ENCODE measurements at places on chromosomes 5 and 9.

DNA sequence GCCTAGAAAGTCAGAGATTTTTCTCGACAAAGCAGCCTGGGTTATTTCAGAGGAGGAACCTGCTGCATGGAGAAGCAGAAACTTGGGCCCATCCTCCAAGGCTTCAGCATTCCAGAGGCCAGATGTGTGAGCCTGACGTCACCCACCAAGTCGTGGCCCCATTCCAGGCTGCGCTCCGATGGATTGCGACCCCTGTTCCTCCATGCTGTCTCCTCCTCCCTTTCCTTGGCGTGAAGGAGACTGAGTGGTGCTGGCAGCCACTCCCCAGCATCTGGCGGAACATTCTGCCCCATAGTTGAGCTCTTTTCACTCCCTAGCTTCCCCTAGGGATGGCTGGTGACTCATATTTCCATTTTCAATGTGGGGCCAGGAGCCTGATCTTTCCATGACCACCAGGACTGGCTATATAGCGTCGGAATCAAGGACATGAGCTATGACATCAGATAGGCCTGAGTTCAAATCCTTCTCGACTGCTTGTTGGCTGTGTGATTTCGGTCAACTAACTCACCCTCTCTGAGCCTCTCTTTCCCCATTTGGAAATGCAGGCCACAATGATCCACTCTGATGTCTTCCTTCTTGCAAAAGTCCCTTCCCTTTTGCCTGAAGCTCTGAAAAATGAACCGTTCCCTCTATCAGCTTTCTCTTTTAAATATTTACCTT is 24.5 kb upstream of the DUSP1 start:
- H3K27ac ChIP-seq = no peak overlapping the region
- H3K27me3 ChIP-seq = no peaks in the 10 kb centered on the region
- H3K4me3 ChIP-seq = no peak overlapping the region
- no peaks in the 10 kb centered on the region for H3K36me3 ChIP-seq
- H3K4me1 ChIP-seq = peaks cover 20% of the 10 kb centered on the region

GRCh38 chr9:21967169-21967568 is 27.0 kb downstream of the CDKN2A start:
- H3K27ac ChIP-seq = no peak overlapping the region
- H3K27me3 ChIP-seq = no peaks in the 10 kb centered on the region
- H3K36me3 ChIP-seq = peaks cover 48% of the 10 kb centered on the region
- no peak overlapping the region for H3K4me3 ChIP-seq

DNA sequence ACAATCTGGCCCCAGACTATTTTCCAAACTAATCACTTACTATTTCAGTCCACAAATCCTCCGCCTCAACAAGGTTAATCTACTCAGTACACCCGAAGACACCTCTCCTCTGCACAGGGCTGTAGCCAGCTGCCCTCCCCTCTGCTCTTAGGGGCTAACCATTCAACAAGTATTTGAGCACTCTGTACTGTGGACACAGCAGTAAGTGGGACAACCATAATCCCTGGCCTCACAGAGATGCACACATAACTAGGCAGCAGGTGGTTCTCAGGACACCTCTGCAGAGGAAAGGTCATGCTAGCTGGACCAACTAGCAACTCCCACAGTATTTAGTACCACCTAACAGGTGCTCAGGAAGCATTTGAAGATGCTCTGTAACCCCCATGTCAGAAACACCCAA is 5.5 kb downstream of the CAMSAP1 start:
- peaks cover 15% of the 10 kb centered on the region for H3K36me3 ChIP-seq
- no peak overlapping the region for H3K27ac ChIP-seq
- no peak for DNase-seq
- H3K4me1 ChIP-seq = peaks cover 18% of the 10 kb centered on the region

DNA sequence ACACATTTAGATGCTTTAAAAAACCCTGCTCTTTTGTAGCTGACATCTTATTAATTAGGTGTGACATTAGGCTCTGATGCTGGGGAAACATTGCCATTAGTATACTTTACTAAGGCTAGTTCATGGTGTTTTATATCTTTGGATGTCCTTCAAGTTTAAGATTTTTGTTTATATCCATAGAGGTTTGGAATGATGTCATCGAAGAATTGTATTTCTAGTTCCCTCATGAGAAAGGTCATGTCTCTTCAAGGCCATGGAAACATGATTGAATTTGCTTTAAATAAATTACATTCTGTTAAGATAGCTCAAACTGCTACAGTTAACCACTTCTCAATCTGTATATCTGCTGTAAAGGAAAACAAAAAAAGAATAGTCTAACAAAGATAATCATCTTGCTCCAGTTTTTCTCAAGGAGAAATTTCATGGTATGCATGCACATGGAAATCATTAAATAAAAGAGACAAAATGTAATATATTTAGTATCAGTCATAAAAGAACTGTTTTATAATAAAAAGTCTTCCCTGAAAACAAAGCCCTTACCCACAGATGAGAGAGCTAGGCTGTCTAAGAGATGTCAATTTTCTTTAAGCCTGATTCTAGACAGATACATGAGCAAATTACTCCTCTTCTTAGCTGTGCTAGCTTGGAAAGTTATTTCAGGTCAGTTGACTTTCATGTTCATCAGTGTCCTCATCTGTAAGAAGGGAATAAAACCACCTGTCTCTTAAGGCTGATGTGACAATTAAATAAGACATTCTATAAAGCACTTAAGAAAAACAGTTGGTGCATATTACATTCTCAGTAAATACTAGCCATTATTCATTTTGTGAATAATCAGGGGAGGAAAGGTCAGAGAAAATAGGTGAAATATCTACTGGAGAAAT is 25.0 kb upstream of the STARD4 start:
- no peaks in the 10 kb centered on the region for H3K4me1 ChIP-seq
- H3K27ac ChIP-seq = no peak overlapping the region
- H3K4me3 ChIP-seq = no peak overlapping the region
- no peaks in the 10 kb centered on the region for H3K27me3 ChIP-seq
- no peak for DNase-seq

DNA sequence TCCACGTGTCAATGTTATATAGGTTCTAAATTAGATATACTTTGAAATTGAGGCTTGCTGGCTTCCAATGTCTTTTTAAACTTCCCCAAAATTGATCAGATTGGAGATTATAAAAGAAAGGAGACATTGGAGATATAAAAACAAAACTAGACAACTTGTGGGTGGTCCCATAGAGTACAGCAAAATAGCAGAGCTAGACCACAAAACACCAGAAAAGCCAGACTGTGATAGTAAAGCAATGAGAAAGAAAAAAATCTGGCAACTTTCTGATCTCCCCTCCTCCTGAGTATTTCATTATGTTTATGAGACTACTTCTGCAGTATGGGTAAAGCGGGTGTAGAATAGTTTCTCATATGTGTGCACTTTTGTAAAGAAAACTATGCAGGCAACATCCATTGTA is 713.8 kb upstream of the MEF2C start:
- peak overlapping the region; percentile 64 for H3K27ac ChIP-seq
- H3K4me3 ChIP-seq = no peak overlapping the region
- no peaks in the 10 kb centered on the region for H3K36me3 ChIP-seq

GRCh38 chr9:2015581-2016407 is 647 bp downstream of the SMARCA2 start:
- 0 out of 2 replicates have a peak, but pooled peaks cover 2% of the 10 kb centered on the region for H3K4me1 ChIP-seq
- no peaks in the 10 kb centered on the region for H3K27me3 ChIP-seq
- peak overlapping the region; percentile 88 for H3K27ac ChIP-seq
- DNase-seq = peak; percentile 60
- H3K4me3 ChIP-seq = peak overlapping the region; percentile 73
- no peaks in the 10 kb centered on the region for H3K36me3 ChIP-seq

- no peak for DNase-seq
- no peaks in the 10 kb centered on the region for H3K36me3 ChIP-seq
- H3K27ac ChIP-seq = no peak overlapping the region
- no peaks in the 10 kb centered on the region for H3K4me1 ChIP-seq
Observed at GRCh38 chr9:122172131-122172530, 12.4 kb downstream of the MORN5 start.

- H3K4me1 ChIP-seq = no peaks in the 10 kb centered on the region
- H3K27ac ChIP-seq = no peak within 1 kb of the TSS
- H3K4me3 ChIP-seq = no peak within 1 kb of the TSS
- H3K36me3 ChIP-seq = no peaks in the 10 kb centered on the region
- H3K27me3 ChIP-seq = peaks cover 4% of the 10 kb centered on the region
Observed at GRCh38 chr5:138138949-138139780, at the start of gene NME5. Gene NME5, minus strand, starts transcription at chr5:138139428. Its CDS starts 648 bp downstream, at chr5:138138780.

DNA sequence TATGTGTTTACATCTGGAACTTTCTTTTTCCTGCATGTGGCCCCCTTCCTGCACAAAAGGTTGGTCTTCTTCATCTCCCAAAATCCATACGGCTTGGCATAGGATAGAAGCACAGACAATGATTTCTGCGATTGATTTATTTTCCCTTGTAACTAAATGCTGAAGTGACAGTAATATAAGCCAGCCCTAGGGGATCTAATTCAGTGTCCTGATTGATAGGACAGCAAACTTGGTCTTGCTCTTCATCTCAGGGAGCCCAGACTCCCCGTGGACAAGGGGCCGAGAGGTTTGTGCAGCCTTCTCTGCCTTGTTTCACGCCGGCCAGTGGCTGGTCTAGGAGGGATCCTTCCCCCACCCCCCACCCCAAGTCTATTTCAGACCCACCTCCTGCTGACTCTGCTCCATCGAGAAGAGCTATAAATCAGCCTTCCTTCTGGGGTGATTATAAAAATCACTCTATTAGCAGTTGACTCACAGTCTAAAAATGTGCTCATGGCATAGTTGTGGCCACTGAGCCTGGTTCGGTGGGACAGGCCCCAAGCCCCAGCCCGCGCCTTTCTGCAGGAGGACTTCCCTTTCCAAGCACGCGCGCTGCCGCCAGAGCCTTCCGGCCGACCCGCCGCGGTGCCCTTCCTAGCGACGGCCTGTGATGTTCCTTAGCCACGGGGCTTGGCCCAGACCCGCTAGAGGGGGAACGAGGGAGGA is 89.8 kb upstream of the COL5A1 start:
- 0 out of 2 replicates have a peak overlapping the region, but pooled peaks have one; percentile 13 for H3K4me3 ChIP-seq
- peak overlapping the region; percentile 63 for H3K27ac ChIP-seq
- peaks cover 40% of the 10 kb centered on the region for H3K4me1 ChIP-seq
- no peaks in the 10 kb centered on the region for H3K27me3 ChIP-seq
- peak; percentile 75 for DNase-seq

DNA sequence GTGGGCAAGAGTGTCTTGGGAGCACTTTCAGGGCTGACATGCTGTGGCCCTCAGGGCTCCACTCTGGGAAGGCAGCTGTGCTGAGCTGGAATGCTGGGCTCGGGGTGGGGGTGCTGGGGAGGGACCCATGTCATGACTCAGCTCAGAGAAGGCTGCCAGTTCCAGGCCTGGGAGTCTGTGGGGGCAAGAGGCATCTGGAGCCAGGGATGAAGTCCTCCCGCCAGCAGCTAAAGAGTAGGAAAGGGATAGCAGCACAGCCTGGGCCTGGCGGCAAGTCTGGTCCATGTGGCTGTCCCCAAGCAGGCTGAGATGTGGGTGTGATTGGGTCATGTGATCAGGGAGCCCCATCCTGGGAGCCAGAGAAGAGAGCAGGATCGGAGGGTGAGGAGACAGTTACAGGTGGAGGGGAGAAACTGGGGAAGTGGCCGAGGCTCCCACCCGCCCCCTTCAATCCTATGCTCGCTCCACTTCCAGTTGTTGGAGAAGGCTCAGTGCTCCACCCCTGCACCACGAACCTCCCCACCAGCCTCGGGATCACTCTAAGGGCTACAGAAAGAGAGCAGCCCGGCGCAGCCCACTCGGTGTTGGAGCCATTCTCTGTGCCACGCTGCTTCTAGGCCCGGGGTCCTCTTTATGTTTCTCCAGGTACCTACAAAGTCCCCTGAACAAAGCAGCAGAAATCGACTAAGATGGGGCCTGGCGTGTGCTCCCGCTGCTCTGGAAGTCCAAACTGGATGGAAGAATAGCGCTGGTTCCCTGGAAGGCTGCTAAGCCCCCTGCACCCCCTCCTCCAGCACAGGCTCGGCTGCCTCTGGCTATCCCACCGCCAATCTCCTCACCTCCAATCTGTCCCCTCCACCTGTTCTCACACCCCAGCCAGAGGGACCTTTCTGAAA is 12.0 kb downstream of the PDGFRB start:
- H3K36me3 ChIP-seq = no peaks in the 10 kb centered on the region
- H3K4me3 ChIP-seq = peak overlapping the region; percentile 18
- DNase-seq = peak; percentile 88
- peak overlapping the region; percentile 82 for H3K27ac ChIP-seq

- 0 out of 2 replicates have a peak, but pooled peaks cover 7% of the 10 kb centered on the region for H3K27me3 ChIP-seq
- no peak overlapping the region for H3K4me3 ChIP-seq
- DNase-seq = no peak
- H3K36me3 ChIP-seq = no peaks in the 10 kb centered on the region
- H3K27ac ChIP-seq = no peak overlapping the region
- H3K4me1 ChIP-seq = peaks cover 2% of the 10 kb centered on the region
Observed at GRCh38 chr9:123305879-123306278, 37.5 kb upstream of the STRBP start.

DNA sequence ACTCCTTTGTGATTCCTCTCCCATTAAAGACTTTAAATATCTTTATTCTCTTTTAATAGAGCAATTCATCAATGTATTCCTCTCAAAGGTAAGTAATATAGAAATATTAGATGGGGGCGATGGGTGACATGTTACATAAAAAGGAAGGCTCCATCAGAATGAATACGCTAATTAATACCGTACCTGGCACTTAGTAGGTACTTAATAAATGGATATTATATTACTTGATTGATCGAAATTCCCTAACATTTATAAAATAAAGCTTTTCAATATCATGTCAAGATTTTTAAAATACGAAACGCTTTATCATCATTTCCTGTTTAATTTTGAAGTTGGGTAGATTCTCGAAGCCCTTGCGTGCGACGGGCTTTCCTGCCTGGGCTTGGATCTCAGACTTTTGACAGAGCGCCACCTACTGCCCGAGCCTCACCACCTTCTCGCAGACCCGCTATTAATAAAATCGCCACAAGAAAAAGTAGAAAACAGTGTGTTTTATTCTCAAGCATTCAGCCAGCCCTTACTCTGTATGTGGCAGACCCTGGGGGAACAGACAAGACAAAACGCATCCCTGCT is 99.4 kb downstream of the C5orf15 start:
- peak; percentile 38 for DNase-seq
- H3K27me3 ChIP-seq = no peaks in the 10 kb centered on the region
- peaks cover 17% of the 10 kb centered on the region for H3K4me1 ChIP-seq
- H3K27ac ChIP-seq = no peak overlapping the region

DNA sequence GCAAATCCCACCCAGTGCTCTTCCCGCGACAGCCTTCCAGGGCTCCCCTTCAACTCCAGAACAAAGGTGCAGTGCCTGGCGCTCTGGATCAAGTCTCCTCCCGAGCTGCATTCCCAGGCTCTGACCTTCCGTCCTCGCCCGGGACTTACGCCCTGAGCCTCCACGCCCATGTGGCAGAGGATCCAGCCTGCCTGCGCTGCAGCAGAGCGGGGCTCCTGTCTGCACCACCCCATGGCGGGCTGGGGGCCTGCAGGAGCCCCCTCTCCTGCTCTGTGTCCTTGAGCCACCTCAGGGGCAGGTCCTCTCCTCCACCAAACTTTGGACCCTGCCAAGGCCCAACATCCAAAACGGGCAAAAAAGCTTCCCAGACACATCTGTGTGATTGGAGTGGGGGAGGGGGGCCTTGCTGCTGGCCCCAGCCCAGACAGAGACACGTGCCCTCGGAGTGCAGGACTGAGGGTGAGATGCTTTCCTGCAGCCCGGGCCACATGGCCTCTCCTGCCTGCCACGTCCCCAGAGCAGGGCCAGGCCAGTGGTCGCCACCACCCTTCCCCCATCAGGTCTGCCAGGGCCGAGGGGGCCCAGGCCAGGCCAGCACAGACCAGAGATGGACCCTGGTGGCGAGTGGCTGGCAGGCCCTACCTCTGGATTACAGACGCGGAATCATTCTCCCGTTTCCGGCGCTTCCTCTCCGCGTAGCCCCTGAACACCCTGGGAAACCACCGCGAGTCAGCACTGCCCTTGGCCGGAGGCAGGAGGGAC is 4.4 kb downstream of the NSMF start:
- H3K27ac ChIP-seq = no peak overlapping the region
- H3K4me3 ChIP-seq = no peak overlapping the region
- peaks cover 7% of the 10 kb centered on the region for H3K4me1 ChIP-seq
- no peaks in the 10 kb centered on the region for H3K27me3 ChIP-seq
